ENCODE measurements at places on chromosomes 2 and 18. TPM values are rescaled to one million over a fixed set of nuclear protein-coding genes. Genes with fewer than 3 reads are reported as not detected.

The SLC4A3 gene
- total RNA-seq = not detected

The RGPD5 gene
- total RNA-seq = 16.1 TPM

The NETO1 gene
- not detected for total RNA-seq

The CYTIP gene
- 406 TPM for total RNA-seq

The NYAP2 gene
- not detected for total RNA-seq

The ANKRD30BL gene
- total RNA-seq = not detected

DNA sequence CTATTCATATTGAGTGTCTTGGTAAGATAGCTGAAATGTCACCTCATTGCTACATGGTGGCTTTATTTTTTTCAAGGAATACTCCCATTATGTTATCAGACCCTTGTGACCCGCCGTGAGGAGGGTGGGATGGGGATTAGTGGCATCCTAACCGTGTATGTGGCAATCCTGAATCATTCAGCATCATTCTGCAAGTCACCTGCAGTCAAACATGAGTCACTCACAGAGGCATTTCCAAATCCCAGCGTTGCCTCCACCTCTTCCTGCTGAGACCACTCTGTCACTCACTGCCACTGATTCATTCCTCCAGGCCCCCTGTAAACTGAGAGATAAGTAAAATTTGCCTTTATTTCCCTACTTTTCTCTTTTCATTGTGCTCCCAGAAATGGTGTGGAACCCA, 307.4 kb upstream of the KLHL29 start:
- no peak for DNase-seq

DNA sequence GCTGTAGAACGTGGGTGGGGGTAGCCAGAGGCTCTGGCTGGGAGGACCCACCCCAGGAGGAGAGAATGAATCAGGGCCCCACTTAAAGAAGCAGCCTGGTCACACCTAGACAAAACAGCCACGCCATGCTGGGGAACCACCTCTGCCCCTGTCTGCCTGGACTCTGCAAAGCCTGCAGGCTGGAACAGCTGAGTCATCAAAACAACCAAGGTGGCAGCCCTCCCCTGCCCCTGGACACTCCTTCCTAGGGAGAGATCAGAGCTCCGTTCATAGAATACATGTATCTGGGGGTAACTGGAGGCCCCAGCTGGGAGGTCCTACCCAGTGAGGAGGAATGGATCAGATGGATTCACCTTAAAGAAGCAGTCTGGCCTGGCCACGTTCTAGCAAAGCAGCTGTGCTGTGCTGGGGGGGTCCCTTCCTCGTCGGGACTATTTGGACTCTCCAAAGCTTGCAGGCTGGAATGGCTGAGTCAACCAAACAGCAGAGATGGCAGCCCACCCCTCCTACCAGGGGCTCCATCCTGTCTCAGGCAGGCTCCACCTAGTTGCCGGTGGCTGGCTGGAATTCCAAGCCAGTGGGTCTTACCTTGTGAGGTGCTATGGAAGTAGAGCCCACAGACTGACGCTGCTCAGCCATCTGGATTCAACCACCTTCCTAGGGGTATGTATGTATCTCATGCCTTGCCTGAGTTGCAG, 50.5 kb upstream of the NT5C1B start:
- DNase-seq = no peak

DNA sequence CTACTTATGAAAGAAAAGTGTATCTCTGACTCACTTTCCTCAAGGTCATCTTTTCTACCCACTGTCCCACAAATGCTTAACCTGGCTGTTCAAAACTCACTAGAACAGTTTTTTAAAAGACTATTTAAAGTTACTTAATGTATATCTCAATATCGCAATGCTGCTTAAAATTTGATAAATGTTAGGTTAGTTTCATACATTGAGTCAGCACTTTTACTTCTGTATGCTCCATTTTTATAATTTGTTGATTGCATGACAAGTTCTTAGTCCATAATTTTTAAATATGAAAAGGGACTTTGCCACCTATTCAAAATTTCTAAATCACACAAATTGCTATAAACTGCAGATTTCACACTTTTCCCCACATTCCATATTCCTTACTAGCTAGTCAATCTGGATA, 231.7 kb upstream of the SLC39A10 start:
- DNase-seq = no peak

- no peak for DNase-seq
These were observed 567.1 kb upstream of the POU3F3 start for GRCh38 chr2:104286841-104287240.

DNA sequence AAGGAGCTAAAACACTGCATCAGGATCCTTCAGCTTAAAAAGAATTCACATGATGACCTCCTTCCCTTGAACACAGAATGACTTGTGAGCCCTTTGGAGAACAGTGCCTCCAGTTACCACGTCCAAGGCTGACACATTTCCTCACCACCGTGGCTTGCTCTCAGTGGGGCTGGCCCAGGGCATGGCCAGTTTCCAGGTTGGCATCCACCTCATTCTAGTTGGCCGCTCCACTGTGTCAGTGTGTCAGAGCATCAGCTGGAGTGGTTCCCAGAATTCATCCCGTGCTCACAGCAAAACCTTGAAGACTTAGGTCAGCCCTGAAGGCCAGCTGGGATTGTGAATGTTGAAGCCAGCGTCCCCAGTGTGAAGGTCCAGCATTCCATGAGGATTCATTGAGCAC, 158.5 kb downstream of the INSIG2 start:
- no peak for DNase-seq

- no peak for DNase-seq
These were observed 250.8 kb upstream of the PXDN start for GRCh38 chr2:1995081-1995480.

DNA sequence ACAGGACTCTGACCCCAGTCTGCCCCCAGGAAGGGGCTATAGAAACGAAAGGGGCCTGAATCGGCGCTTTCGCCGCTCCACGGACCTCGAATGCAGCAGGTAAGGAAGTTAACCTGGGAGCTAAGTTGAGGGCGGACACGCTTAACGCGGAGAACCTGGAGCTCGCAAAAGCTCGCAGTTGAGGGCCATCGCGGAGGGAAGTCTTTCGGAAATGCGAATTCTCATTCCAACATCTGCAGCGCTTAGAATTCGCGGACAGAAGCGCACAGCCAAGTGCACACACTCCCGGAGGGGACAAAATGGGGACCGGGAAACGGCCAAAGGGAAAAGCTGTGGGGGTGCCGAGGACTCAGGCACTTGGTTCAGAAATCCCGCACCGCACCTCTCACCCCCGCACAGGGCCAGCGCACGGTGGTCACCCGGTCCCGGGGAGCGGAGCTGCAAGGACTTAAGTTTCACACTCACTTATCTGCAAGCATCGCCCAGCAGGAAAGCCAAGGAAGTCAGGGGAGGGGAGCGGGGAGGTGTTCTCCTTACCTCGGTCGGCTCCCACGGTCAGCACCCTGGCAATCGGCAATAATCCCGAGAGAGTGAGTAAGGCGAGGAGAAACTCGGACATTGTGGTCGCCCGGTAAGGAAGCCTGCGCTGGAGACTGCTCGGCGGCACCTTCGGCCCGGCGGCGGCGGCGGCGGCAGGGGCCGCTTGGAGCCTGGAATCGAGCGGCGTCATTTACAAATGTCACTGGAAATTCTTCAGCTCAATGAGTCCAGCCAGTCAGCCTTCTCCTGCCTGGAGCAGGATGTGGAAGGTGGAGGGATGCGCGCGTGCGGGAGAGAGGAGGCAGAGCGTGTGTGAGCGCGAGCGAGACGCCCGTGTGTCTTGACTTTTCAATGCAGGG, 456 bp downstream of the LRP1B start:
- DNase-seq = no peak

DNA sequence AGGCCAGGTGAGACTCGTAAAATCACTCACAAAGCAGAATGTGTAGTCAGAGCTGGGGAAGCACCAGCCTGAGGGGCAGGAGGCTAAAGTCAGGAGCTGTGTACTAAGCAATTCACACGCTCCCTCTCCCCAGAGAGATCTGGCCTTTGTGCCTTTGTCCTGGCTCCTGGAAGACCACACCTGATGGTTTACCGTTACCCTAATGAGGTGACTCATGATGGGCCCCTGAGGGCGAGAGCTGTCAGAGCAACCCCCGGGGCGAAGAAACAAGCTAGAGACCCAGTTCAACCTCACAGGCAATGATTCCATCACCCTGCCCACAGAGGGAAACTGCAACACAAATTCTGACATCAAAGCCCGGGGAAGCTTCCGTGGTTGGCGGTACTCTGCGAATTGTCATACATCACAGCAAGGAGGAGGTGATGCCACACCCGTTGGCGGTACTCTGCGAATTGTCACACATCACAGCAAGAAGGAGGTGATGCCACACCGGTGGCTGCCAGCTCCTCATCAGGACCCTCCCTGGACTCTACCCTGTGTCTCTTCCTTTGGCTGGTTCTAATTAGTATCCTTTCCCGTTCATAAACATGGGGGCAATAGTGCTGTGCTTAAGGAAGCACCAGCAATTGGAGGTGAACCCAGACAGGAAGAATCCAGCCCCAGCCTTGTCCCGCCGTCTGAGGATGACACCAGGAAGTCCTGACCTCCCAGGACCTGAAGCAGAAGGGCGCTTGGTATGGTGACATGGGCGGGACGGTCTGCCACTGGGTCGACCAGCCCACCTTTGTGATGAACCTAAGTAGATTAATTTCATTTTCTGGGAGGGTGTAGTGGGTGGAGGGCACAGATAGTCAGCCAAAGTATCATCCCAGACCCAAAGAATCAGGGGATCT, 30.5 kb downstream of the B3GNT7 start:
- peak; percentile 69 for DNase-seq

DNA sequence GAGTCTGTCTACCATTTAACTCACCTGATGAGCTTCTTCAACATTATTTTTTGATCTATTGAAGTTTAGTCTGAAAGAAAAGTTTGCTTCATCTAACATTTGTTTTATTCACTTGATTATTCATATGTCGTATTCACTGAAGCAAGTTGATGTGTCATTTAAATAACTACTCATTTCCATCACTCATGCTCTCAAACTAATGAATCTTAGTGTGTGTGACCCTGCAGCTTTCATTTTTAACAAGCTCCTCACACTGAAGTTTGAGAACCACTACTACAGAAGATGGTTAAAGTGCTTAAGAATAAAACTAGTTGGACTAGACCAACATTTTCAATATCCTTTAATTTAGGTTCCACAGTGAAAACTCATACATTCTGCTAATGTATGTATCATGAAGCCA, 1.8 kb upstream of the ABI2 start:
- DNase-seq = no peak

- DNase-seq = peak; percentile 66
These were observed 806 bp downstream of the ZNF407 start for GRCh38 chr18:74598350-74599001.

- DNase-seq = no peak
These were observed 102.8 kb upstream of the CYP1B1 start for GRCh38 chr2:38178556-38179419.

DNA sequence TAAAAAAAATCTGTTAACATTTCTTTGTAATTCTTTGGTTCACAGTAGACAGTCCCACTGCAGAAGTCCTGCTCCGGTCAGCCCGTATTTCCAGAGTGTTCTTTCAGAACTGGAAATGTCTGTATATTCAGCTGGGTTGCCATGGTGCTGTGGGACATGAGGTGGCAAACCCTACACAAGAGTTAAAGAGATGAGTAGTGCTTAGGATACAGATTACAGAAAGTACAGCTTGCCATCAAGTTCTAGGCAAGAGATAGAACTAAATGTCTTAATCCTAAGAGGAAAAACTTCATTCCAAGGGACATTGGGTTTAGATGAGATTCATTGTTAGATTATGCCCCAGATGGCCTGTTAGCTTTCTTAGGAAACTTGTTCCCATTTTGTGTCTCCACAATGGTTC, 60.1 kb downstream of the FMNL2 start:
- no peak for DNase-seq

GRCh38 chr2:104033399-104033798, 820.5 kb upstream of the POU3F3 start:
- DNase-seq = no peak

GRCh38 chr2:82837588-82838304, 1621.3 kb downstream of the SUCLG1 start:
- no peak for DNase-seq

- DNase-seq = no peak
These were observed 109.9 kb downstream of the SLC4A3 start for GRCh38 chr2:219737270-219737691.

Measured in activated CD4-positive, alpha-beta memory T cell treated with anti-CD3 and anti-CD28 coated beads, Interleukin-2, amount 10 ng/mL, durations not matched to agents 7 days and 5 days (primary cell).